ENCODE measurements at places on chromosomes 2 and 18.
A peak's percentile ranks its signal among the peaks of the same experiment; 100 is the strongest.

GRCh38 chr2:172969166-172969565 lies 106.5 kb upstream of the MAP3K20 start:
- DNase-seq: no peak

- DNase-seq: no peak
Measured at GRCh38 chr2:238881353-238882081, 33.6 kb downstream of the TWIST2 start.

DNA sequence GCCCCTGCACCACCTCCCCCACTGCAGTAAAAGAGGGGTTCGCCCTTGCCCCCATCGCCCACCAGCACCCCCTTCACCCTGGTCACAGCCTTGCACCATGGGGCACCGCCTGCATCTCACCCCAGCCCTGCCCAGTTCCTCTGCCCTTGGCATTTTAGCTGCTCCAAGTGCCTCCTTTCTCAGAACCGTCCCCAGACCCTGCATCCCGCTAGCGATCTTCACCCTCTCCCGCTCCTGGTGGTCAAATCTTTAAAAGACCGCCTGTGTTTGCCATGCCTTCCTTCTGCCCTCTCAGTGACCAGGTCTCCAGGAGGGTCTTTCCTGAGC lies 114.7 kb upstream of the OTOS start:
- DNase-seq: no peak

DNA sequence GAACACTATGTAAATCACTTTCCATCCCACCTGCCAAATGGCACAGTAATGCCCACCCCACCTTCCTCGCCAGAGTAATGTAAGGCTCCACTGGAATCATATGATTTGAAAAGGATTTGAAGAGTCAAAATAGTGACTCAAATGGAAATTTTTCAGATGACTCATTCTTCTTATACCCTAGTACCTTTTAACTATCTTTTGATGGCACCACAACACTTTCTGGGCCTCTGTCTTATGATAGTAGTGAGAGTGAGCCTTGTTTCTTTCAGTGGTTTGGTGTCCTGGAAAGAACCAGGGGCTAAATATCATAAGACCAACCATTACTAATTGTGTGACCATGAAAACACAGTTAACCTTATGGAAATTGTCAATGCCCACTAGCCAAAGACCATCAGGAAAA lies 235.4 kb upstream of the SLC14A2 start:
- DNase-seq: no peak

DNA sequence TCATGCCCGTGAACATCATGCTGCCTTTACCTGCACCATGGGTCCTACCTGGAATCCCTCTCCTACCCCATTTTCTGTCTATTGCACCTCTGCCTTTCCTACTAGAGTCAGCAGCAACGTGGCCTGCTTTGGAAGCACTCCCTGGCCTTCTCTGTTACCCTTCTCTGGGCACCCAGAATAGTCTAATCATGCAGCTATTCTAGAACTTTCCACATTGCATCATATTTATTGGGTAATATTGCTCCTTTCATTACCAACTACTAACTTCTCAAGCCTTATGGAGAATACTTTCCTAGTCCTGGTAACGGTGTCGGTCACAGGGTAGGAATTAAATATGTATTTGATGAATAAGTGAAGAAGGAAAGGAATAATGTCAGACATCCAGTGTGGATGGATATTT lies 33.3 kb upstream of the CREG2 start:
- DNase-seq: no peak

- no peak for DNase-seq
Measured at GRCh38 chr2:38122344-38122743, 46.4 kb upstream of the CYP1B1 start.

- DNase-seq: no peak
Measured at GRCh38 chr2:112579241-112579640, 5.2 kb upstream of the CHCHD5 start.

- peak; percentile 9 for DNase-seq
Measured at GRCh38 chr2:109260886-109261700, 132.1 kb downstream of the SH3RF3 start.

Measured in NCI-H526 (cell line).